ENCODE measurements at places on chromosomes 7 and 10.
A peak's percentile ranks its signal among the peaks of the same experiment; 100 is the strongest.

GRCh38 chr7:55898287-55898686 lies 11.0 kb downstream of the ZNF713 start:
- no peak for DNase-seq

DNA sequence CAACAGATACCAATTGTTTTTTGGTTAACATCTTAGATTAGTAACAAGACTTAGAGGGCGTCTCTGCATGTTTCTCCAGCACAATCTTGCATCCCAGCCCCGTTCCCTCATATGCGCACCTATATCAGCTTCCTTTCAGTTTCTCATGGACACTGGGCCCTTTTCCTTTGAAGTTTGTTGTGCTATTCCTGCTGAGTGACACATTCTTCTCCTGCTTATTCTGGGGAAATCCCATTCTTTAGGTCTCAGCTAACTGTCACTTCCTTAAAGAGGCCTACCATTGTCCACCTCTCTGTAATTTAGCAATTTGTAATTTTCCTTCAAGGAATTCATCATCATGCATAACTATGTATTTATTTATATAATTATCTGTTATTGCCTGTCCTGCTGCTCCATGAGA lies 110.3 kb upstream of the STEAP1B start:
- no peak for DNase-seq

DNA sequence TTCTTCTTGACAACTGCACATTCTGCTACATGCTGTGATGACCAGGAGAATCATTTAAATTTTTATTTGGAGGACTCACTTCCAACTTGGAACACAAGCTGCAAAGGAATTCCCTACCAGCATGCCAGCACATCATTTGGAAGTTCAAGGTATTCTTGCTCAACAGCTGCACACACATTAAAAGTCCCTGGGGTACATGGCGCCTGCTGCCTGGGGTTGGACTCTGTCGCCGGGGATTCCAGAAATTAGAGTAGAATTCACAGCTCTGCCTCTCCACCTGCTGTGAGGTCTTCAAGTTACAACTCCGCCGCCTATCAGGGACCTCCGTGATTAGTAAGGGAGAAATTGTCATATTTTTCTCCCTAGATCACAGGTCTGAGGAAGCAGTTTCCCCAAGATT lies 1.1 kb downstream of the ZNF32 start:
- DNase-seq: no peak

DNA sequence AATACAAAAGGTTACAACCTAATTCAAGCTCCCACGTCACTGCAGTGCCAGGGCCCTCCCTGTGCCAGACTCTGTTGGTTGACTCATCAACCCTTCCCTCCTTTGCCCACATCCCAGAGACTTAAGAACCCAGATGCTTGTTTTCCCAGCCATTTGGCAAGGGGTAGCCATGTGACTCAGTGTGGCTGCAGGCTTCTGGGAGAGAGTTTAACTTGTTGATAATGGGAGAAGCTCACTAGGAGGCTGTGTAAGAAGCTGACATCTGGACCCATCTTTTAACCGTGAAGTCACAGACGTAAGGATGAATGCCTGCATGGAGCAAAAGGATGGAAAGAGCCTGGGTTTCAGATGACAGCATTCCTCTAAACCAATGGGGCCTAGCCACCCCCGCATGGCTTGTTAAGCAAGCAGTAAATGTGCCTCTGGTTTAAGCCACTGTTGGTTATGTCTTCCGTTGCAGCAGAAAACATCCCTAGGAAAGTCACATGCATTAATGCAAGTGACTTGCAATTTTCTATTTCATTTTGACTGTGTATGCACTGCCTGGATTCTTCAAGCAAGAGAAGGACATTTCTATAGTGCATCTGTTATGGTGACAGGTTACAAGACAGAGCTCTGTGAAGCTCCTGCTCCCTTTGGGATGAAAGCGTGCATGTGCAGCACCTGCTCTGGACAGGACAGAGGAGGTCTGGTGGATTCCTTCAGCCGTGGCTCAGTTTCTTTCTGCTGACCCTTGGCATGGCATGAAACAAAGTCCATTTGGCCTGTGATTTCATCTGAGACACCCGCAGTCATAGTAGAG lies 57.5 kb upstream of the CREB5 start:
- peak; percentile 88 for DNase-seq

DNA sequence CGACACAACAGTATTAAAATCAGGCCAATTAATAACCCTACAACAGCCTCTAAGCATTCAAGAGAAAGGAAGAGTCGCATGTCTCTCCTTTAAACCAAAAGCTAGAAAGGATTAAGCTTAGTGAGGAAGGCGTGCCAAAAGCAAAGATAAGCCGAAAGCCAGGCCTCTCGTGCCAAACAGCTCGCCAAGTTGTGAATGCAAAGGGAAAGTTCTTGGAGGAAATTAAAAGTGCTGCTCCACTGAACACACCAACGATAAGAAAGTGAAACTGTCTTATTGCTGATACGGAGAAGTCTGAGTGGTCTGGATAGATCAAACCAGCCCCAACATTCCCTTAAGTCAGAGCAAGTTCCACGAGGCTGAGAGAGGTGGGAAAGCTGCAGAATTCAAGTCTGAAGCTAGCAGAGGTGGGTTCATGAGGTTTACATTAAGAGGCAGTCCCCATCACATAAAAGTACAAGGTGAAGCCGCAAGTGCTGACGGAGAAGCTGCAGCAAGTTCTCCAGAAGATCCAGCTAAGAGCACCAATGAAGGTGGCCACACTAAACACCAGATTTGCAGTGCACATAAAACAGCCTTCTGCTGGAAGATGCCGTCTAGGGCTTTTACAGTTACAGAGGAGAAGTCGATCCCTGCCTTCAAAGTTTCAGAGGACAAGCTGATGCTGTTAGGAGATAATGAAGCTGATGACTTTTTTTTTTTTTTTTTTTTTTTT lies 194.8 kb downstream of the MAD1L1 start:
- DNase-seq: no peak

DNA sequence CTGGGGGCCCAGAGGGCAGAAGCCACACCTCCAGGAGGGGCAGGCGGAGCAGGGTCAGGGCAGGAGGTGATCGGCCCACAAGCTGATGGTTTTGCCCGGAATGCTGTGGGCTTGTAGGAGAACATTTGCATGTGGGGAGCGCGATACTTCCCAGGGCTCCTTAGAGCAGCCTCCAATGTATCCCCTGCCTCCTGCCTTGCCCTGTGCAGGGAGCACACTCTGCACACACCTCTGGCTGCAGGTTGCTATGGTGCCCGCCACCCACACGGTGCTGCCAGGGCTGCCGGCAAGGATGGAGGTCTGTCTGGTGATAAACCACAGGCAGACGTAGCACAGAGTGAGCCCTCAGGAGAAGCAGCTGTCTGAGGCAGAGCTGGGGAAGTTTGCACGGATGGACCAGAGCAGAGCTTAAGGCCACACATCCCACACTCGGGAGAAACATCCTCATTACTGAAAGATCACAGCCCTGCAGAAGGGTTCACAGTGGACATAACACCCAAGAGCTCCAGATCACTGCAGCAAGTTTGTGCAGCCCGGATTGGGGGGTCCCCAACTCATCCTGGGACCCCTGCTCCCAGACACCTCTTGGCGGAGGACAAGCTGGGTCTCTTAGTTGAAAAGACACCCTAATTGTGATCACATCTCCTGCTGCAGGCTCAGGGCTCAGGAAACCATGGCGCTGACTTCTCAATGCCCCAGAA lies 41.8 kb downstream of the VIPR2 start:
- DNase-seq: no peak

DNA sequence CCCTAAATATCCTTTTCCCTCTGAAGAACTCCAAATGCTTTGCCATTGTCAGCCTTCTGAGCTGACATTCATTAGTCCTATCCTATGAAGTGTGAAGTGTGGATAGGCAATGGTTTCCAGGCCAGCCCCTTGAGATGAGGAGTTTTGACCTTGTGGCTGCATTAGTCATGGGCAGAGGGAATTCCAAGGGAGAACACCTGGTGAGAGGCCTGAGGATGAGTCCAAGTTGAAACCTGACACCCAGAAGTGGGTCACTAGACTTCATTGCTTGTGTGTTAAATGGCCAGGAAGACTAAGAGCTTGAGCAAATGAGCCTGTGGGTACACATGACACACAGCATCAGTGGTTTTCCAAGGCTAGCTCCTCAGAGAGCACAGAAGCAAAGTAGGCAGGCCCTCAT lies 260.8 kb downstream of the SKAP2 start:
- no peak for DNase-seq

- no peak for DNase-seq
These were observed 91.0 kb downstream of the BTAF1 start for GRCh38 chr10:92014620-92015019.

DNA sequence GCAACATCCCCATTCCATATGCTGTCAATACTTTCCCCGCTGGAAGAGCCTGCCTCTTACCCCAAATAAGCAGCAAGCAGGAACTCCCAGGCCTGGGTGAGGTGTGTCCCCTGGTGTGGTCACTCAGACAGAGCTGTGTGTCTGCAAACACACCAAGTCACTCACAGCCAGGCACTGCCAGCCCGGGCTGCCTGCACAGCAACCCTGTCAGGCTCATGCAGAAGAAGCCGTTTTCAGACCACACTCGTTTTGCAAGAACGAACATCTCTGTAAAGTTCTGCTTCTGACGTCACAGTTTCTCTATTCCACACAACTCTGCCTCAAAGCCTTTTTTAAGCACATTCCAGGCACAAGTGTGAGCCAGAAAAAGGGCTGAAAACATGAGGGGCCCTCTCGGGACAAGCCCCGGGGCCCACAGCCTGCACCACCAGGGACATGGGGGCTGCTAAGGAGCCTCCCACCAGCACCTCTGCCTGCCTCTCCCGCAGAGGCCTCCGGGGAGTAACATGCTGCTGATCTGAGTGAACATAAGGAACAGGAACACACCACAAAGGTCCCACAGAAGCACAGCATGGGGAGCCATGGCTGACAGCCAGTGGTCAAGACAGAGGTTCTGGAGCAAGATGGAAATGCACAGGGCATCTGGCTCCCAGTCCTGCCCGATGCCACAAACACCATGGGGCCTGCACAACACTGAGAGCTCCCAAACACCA lies 11.4 kb downstream of the PTPRN2 start:
- DNase-seq: no peak

GRCh38 chr10:128040096-128040495 lies 86.1 kb downstream of the MKI67 start:
- DNase-seq: no peak

- no peak for DNase-seq
These were observed 239.2 kb upstream of the GLI3 start for GRCh38 chr7:42476255-42476654.

- DNase-seq: no peak
These were observed 48.7 kb downstream of the CALML3 start for GRCh38 chr10:5573319-5573950.

DNA sequence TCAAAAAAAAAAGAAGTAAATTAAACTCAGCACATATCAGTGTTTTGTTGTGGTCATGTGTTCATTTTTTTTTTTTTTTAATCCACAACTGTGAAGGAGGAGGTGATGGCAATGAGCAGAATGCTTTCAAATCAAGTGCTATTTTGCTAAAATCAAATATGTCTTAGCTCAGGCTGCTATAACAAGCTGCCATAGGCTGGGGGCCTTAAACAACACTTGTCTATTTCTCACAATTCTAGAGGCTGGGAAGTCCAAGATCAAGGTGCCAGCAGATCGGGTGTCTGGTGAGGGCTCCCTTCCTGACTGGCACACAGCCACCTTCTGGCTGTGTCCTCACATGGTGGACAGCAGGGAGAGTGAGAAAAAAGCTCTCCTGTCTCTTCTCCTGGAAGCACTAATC lies 203.9 kb downstream of the FAM107B start:
- no peak for DNase-seq

DNA sequence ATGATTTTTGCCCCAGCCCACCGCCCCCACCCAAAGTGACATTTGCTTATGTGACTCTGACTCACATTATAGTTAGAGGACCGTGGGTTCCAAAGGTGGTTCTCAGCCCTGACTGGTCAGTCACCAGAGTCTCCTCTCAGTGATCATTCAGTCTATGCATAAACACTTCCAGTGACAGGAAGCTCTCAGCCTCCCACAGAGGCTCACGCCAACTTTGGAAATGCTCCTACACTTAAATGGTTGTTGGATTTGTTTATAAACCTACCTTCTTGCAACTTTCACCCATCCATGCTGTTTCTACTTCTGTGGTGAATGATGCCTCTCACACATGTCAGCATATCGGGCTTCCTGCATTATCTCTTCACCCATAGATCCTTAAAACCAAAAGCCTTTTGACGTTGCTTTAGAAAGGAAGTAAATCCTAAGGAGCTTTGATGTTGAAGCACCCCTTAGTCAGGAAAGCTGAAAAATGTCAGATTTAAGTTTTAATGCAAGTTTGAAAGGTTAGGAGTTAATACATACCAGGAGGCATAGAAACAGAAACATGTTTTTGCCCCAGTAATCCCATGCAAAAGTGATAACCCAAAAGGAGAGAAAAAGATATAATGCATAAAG lies 46.5 kb upstream of the FGL2 start:
- no peak for DNase-seq
